ENCODE measurements at places on chromosomes 5 and 9.

GRCh38 chr9:557601-558201, 283.8 kb upstream of the DMRT1 start:
- no peak for DNase-seq

GRCh38 chr9:38518826-38519225, 94.6 kb upstream of the IGFBPL1 start:
- no peak for DNase-seq

DNA sequence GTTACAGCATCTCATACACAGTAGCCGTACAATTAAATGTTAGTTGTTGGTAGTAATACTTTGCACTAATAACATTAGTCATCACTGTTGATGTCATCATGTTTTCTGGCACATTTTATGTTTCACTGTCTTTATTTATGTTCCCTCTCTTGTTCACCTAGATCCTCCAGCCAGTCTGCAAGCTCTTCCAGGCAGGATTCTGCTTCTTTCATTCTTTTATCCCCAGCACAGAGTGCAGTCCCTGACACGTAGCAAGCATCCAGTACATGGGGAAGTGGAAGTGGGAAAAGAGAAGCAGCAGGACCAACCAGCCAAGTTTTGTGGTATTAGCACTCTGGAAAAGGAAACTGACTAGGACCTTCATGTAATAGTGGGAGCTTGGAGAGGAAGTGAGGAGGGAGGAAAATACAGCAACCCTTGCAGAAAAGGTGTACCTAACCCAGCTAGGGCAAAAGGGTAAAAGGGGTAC, 89.7 kb upstream of the SLC44A1 start:
- peak; percentile 24 for DNase-seq

DNA sequence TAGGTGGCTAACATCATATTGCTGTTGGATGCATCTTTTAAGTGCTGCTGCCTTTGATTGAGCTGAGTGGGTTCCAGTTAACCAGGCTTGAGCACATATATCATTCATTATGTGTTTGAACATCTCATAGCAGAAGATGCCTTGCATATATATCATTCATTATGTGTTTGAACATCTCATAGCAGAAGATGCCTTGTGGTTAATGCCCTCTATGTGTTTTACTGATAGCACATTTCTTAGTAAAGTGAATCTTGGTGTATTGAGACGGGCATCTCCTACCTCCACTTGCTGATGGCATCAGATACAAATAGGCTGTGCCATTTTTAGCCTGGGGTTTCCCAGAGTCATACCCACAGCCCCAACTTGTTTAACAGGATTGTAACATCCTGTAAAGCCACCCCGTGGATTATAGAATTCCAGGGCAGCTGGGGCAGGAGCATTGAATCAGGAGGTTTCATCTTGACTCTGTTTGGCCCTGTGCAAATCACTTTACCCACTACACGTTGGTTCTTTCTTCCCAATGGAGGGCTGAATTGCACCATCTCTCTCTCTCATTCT, 26.5 kb downstream of the MTAP start:
- no peak for DNase-seq

Data from HT1080 (cell line).